ENCODE measurements at places on chromosomes 6 and 20.
A peak's percentile ranks its signal among the peaks of the same experiment; 100 is the strongest.

DNA sequence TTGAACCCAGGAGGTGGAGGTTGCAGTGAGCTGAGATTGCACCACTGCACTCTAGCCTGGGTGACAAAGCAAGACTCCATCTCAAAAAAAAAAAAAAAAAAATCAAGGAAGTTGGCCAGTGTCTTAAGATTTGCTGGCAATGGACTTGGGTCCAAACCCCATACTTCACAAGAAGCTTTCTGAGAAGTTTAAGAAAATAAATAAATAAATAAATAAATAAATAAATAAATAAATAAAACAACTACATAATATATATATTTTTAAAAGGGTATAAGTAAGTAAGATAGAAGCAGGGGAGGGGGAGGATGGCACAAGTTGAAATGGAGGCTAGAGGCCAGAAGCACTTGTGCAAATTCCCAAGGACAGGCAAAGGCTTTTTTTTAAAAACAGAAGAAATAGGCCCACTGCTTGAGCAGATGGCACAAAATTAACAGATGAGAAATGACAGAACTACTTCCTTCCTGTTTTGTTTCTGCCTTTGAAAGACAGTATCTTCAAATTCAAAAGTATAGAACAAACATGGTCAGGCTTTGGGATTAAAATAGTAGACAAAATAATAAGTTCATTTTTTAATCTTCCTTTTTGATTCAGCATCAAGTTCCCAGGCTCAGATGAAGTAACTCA, 287.7 kb downstream of the ALDH8A1 start:
- H3K36me3 ChIP-seq = no peaks in the 10 kb centered on the region
- no peaks in the 10 kb centered on the region for H3K27me3 ChIP-seq
- H3K4me3 ChIP-seq = no peak overlapping the region
- H3K27ac ChIP-seq = no peak overlapping the region
- DNase-seq = no peak

DNA sequence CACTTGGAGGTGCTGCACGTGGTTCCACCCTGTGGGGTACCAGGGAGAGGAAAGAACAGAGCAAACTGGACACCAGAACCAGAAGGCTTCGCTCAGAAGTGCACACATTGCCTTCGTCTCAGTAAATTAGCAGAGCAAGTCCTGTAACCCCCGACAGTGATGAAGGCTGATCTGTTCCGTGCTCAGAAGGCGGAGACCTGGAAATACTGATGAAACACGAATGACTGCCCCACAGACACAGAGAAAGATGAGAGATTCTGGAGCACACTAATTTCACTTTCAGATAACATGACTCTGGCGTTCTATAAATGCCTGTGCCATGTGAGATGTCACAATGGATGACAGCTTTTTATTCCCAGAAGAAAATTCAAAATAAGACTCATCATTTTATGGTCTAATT, 44.2 kb upstream of the CCR6 start:
- H3K4me3 ChIP-seq = no peak overlapping the region
- no peaks in the 10 kb centered on the region for H3K36me3 ChIP-seq
- H3K27ac ChIP-seq = no peak overlapping the region
- DNase-seq = no peak
- H3K27me3 ChIP-seq = no peaks in the 10 kb centered on the region
- no peaks in the 10 kb centered on the region for H3K4me1 ChIP-seq

DNA sequence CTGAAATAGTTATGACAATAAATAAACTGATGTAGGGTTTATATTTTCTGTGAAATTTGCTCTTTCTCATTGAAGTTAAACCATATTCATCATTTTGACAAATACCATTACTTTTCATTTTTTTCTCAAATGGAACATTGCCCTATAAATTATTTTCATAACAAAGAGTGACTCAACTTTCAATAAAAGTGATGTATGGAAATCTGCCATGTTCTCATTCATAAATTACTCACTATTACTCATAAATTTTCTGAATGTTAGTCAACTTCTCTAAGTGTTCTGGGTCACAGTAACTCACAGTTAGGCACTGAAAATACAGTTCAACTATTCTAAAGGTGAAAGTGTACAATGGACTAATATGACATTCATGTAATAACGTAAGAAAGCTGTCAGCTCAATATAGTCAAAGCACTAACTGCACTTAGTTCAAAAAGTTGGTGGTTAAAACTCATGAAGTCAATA, 19.0 kb upstream of the STX11 start:
- no peak overlapping the region for H3K27ac ChIP-seq
- H3K36me3 ChIP-seq = no peaks in the 10 kb centered on the region
- H3K27me3 ChIP-seq = no peaks in the 10 kb centered on the region
- DNase-seq = no peak

DNA sequence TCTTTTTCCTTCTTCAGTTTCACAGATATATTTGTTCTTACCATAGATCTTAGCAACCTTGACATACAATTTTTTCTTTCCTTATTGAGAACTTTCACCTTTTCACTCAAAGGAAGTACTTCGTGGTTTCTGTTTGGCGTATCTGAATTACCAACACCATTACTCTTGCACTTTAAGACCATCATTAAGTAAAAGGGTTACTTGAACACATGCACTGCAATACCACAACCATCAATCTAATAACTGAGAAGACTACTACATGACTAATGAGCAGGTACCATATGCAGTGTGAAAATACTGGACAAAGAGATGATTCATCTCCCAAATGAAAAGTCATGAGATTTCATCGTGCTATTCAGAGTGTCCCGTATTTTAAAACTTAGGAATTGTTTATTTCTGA, 21.7 kb upstream of the SENP6 start:
- H3K4me3 ChIP-seq = no peak overlapping the region
- H3K27ac ChIP-seq = no peak overlapping the region
- no peaks in the 10 kb centered on the region for H3K27me3 ChIP-seq

GRCh38 chr6:33320315-33321181, 3.0 kb upstream of the ZBTB22 start:
- peak overlapping the region; percentile 96 for H3K27ac ChIP-seq
- no peaks in the 10 kb centered on the region for H3K27me3 ChIP-seq
- H3K4me1 ChIP-seq = peaks cover 43% of the 10 kb centered on the region
- no peak overlapping the region for H3K4me3 ChIP-seq
- peak; percentile 87 for DNase-seq

DNA sequence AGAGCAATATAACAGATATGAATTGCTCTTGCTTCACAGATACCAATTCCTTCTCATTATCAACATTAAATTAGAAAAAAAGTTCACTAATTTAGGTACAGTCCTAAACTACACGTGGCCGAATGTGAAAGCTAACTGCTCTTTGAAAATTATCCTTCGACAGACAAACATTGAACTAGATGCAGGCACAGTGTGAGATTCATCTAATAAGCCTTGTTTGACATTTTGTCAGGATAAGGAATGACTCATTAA, 1.1 kb downstream of the FAM184A start:
- H3K27ac ChIP-seq = no peak overlapping the region
- no peaks in the 10 kb centered on the region for H3K27me3 ChIP-seq
- no peak for DNase-seq
- H3K4me3 ChIP-seq = no peak overlapping the region
- no peaks in the 10 kb centered on the region for H3K36me3 ChIP-seq

DNA sequence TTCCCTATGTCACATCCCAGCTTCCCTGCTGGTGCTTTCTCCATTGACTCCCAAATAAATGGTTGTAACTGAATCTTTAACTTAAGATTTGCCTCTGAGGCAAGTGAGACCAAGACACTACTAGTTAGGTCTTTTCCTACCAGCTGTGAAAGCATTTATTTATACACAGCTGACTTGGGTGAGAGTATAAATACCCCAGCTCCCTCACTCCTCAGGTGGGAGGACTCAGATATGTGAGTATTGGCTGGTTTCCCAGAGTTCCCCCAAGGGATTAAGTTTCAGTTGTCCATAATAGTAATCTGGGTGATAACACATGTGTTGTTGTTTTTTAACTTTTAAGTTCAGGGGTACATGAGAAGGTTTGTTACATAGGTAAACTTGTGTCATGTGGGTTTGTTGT, 49.8 kb downstream of the CFAP61 start:
- no peaks in the 10 kb centered on the region for H3K27me3 ChIP-seq
- H3K4me1 ChIP-seq = no peaks in the 10 kb centered on the region
- H3K36me3 ChIP-seq = no peaks in the 10 kb centered on the region
- DNase-seq = no peak
- H3K27ac ChIP-seq = no peak overlapping the region

DNA sequence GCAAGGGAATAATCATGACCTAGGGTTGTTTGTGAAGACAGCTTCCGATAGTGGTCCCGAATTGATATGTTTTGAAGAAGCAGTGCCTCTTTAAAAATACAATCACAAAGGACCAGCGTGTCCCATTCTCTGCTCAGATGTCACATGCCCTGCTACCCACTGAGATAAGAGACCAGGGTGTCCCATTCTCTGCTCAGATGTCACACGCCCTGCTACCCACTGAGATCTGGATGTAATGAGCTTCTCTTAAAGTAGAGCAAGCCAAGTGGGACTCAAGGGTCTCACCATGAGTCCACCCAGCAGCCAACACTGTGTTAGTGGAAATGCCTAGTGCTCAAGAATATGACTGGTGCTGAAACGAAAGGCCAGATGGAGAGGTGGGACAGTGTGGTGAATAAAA, 22.2 kb downstream of the RIN2 start:
- no peak overlapping the region for H3K4me3 ChIP-seq
- no peak overlapping the region for H3K27ac ChIP-seq
- H3K27me3 ChIP-seq = no peaks in the 10 kb centered on the region
- no peaks in the 10 kb centered on the region for H3K36me3 ChIP-seq
- H3K4me1 ChIP-seq = peaks cover 14% of the 10 kb centered on the region

- H3K4me1 ChIP-seq = peaks cover 4% of the 10 kb centered on the region
- H3K27ac ChIP-seq = no peak overlapping the region
- DNase-seq = no peak
- no peak overlapping the region for H3K4me3 ChIP-seq
Measured at GRCh38 chr6:48098923-48099322, 12.1 kb downstream of the PTCHD4 start.

GRCh38 chr6:109872968-109873545, 105.1 kb upstream of the GPR6 start:
- H3K4me1 ChIP-seq = no peaks in the 10 kb centered on the region
- H3K27ac ChIP-seq = no peak overlapping the region
- no peaks in the 10 kb centered on the region for H3K36me3 ChIP-seq
- no peak for DNase-seq
